Upper lobe of right lung (tissue), 1 donor: ENCODE measurements at places on chromosomes 7 and 10.

DNA sequence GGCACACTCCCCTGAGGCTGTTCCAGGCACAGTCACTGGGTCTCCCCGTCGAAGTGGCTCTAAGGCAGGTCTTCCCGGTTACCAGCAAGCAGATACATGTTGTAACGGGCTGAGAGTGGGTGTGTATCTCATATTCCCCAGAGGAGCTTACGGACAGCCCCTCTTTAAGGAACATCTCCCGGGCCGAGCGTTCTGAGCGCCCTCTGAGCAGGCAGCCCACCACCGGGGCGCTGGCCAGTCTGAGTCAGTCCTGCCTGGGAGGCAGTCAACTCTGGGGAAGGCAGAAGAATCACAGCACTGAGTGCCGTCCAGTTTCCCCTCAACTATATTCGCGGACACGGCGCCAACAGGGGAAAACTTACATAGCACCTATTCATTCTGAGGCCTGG, 117.4 kb downstream of the LHPP start:
- DNase-seq = no peak

GRCh38 chr10:12914111-12914510, 87.4 kb downstream of the CCDC3 start:
- no peak for DNase-seq

GRCh38 chr10:34682580-34682979, 132.5 kb downstream of the PARD3 start:
- DNase-seq = no peak

DNA sequence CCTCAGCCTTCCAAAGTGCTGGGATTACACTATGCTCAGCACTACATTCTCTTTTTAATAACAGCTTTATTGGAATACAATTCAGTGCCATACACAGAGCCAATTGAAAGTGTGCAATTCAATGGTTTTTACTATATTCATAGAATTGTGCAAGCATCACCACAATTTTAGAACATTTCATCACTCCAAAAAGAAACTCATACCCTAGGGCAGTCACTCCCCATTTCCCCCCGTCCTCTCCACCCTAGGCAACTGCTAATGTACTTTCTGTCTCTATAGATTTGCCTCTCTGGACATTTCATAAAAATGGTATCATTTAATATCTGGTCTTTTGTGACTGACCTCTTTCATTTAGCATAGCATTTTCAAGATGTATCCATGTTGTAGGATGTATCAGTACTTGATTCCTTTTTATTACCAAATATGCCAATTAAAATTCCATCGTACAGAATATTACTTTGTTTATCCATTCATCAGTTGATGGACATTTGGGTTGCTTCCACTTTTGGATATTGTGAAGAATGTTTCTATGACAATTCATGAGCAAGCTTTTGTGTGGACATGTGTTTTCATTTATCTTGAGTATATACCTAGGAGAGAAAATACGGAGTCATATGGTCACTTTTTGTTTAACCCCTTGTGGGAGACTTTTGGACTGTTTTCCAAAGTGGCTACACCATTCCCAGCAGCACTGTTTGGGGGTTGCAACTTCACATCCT, 6.3 kb upstream of the XPNPEP1 start:
- DNase-seq = no peak

DNA sequence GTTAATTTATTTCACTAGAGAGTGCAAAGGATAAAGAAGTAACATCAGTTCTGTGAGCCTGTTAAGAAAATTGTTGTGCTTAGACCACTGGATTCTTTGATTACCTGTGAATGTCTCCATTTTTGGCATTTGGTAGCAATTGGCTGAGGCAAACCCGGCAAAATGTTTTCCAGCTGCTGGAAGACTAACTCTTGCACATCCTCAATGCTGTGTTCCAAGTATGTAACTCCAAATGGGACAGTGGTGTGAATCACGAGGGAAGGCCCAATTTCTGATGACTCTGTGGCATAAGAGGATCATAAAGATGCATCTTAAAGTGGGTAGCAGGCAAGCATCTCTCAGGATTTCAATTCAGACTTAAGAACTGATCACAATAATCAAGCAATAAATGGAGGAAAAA, 268.8 kb downstream of the RNLS start:
- no peak for DNase-seq

- DNase-seq = no peak
These were observed 56.7 kb downstream of the VSTM4 start for GRCh38 chr10:49058463-49059255.

DNA sequence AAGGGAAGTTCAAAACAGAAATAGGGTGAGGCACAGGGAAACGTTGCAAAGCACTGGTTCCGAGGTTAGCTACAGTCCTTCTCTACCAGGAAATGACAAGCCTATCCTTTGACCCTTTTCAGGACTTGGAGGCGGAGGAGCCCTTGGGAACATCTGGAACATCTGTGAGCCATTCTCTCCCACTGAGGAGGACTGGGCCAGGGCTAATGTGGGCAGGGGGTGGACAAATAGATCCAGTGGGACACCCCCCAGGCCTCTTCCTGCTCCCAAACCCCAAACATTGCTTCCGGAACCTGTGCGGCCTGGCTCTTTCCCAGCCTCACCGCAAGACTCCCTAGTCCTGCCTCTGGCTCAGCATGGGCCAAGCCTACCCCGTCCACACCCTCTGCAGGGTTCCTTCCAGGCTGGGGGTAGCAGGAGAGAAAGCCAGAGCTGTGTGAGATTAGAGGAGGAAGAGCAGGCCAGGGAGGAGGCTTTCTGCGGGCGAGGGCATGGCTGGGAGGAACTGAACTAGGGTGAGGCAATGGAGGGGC, 36.5 kb downstream of the GHRHR start:
- no peak for DNase-seq

- DNase-seq = no peak
These were observed 106.2 kb downstream of the DLG5 start for GRCh38 chr10:77820349-77820748.

- peak; percentile 83 for DNase-seq
These were observed 882 bp downstream of the IRF5 start for GRCh38 chr7:128938544-128939074.

- no peak for DNase-seq
These were observed 195.2 kb upstream of the C7orf33 start for GRCh38 chr7:148395352-148395811.

DNA sequence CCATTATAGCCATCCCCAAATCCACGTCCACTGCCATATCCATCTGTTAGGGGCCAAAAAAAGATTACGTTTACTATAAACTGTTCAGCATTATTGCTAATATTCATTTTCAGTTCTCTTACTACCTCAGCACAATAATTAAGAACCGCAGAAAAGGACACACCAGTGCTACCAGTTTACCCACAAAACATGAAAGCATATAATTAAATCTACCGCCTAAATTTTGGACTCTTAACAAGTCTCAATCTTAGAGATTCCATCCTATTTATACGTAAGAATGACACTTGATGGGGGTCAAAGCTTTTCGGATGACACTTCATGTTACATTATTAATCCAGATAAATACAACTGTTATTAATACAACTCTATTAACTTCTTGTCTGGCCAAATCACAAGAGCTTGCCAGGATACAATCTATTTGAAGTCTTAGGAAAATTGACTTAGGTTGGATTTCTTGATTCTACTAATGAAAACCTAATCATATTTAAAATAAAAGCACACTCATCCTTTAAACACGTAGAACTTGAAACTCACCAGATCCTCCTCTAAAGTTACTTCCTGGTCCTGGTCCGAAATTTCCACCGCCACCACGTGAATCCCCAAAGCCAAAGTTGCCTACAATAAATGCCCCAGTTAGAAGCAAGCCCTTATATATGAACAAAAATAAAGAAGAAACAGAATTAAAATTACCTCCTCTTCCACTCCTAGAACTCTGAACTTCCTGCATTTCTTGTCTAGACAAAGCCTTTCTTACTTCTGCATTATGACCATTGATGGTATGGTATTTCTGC, 4.5 kb downstream of the HNRNPA2B1 start:
- no peak for DNase-seq

DNA sequence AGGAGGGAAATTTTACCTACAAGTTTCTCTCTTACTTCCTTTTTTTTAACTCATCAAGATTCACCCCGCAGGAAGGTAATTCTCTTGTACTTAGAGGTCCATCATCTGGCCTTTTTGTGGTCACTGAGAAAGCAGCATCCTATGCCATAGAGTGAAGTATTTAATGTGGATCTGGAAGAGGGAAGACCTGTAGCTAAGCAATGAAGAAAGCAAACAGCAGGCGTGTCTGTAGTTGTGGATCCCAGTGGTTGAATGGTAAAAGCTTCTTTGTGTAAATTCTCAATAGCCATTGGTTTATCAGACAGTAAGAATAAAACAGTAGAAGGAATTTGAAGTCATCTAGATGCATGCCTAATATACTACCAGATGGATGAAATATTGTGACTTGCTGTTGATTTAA, 196.4 kb downstream of the ANKRD7 start:
- no peak for DNase-seq

DNA sequence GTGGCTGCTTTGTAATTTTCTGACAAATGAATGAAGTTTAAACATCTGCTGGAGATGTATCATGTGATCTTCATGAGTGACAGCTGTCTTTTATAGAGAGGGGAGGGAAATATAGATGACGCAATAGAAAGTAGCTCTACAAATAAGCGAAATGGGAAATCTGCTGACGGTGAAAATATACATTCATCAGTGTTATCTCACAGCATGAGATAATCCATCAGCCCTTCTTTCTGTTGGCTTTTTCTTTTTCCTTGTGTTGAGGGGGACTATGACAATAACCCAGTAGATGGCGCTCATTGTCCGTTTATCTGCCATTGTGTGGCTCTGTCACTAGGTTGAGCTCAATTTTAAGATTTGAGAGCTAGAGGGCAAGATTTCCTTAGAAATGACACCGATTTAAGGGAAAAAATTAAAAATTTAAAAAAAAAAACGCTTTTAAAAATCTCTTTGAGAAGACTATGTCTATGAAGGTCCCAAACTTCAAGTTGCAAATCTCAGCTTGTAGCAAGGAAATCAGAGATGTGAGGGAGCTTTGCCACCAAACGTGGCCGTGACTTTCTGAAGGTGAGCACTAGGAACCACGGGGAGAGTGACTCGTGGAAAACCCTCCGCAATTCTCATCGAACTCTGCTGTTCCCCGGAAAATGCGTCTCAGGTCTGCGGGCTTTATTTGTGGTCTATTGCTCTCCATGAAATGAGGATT, 114.6 kb upstream of the SFMBT2 start:
- DNase-seq = no peak
